CD4-positive, CD25-positive, alpha-beta regulatory T cell (primary cell): ENCODE measurements at places on chromosomes 1 and 21.

- DNase-seq: no peak
These were observed 67.2 kb downstream of the CD46 start for GRCh38 chr1:207818971-207819451.

DNA sequence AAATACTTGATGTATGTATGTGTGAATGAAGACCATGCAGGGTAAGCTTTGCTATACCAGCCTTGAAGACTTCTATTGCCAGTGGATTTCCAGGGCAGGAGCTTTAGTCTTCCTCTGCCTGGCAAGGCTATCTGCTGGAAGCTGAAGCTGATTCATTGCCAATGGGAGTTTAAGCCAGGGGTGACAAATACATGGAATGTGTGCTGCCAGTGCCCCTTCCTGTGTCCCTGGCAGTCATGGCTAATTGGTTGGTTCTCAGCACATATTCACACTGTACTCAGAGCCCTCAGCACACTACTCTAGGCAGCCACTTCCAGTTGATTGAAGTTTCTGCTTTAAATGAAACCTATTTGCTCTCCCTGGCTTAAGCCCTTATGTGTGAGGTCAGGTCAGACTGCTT lies 1.5 kb downstream of the ZSCAN20 start:
- no peak for DNase-seq

DNA sequence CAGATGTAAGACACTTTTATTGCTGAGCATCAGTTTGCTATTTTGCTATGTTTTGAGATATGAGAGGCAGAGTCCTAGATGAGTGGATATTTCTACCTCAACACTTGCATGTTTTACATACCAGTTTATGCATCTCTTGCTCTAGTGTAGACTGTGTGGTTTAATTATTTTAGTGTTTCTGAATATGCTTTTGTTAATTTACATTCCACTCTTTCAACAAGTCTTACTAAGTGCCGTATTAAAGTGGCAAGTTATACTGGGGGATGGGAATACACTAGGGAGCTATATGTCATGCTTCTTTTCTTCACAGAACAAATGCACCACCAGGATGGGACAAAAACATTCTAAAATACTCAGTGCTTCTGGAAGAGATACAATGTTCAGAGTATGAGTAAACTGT lies 507.7 kb upstream of the PRMT6 start:
- no peak for DNase-seq

- no peak for DNase-seq
These were observed 124.5 kb downstream of the DNM3 start for GRCh38 chr1:171965777-171966176.
